NCI-H2107 (cell line): ENCODE measurements at places on chromosomes 1 and 21.

- DNase-seq, result no peak
Observed at GRCh38 chr1:32878183-32878582, 7.5 kb upstream of the FNDC5 start.

DNA sequence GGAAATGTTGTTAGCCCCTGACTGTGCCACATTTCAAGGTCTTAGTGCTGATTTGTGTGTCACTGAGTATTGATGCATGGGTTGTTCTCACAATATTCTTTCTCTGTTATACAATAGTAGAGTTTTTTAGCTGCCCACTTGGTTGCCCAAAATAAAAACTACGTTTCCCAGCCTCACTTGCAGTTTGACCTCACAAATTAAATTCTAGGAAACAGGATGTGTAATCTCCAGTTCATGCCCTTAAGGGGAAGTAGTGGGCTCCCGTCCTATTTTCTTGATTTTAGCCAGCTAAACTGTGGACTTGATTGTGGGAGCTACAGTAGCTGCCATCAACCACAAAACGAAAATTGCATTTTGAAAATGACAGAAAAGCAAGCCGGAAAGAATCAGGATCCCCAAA is 27.3 kb upstream of the LAMC1 start:
- no peak for DNase-seq

- no peak for DNase-seq
Observed at GRCh38 chr21:25638660-25639550, at the start of gene JAM2. TSS of gene JAM2 (plus strand) at chr21:25639258. CDS start at chr21:25639822, 564 bp downstream.

DNA sequence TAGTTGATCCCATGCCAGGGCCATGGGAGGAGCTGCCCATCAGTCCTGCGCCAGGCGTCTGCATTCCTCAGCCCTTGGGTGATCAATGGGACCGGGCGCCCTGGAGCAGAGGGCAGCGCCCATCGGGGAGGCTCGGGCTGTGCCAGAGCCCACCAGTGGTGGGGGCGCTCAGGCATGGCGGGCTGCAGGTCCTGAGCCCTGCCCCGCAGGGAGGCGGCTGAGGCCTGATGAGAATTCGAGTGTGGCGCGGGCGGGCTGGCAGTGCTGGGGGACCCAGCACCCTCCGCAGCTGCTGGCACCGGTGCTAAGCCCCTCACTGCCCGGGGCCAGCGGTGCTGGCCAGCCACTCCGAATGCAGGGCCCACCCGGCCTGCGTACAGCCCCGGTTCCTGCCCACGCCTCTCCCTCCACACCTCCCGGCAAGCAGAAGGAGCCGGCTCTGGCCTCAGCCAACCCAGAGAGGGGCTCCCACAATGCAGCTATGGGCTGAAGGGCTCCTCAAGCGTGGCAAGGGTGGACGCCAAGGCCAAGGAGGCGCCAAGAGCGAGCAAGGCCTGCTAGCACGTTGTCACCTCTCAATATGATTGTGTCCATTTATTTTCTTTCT is 238.1 kb upstream of the OLFM3 start:
- DNase-seq, result no peak

GRCh38 chr1:37845786-37846185 is 13.6 kb downstream of the MTF1 start:
- DNase-seq, result no peak

DNA sequence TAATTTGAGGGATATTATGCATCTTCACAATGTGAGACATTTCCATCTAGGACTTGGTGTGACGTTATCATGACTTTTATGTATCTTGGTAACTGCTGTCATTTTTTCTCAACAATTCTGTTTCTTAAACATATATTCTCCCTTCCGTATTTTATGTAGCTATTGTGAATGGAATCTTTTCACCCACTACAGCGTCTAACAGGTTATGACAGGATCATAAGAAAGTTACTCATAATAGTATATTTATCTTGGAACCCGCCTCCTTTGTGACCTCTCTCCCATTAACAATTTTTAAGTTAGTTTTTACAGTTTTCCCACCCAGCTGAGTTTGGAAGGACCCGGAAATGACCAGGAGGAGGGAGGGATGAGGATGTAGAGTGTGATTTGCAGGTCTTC is 6.8 kb upstream of the DMRTA2 start:
- no peak for DNase-seq

DNA sequence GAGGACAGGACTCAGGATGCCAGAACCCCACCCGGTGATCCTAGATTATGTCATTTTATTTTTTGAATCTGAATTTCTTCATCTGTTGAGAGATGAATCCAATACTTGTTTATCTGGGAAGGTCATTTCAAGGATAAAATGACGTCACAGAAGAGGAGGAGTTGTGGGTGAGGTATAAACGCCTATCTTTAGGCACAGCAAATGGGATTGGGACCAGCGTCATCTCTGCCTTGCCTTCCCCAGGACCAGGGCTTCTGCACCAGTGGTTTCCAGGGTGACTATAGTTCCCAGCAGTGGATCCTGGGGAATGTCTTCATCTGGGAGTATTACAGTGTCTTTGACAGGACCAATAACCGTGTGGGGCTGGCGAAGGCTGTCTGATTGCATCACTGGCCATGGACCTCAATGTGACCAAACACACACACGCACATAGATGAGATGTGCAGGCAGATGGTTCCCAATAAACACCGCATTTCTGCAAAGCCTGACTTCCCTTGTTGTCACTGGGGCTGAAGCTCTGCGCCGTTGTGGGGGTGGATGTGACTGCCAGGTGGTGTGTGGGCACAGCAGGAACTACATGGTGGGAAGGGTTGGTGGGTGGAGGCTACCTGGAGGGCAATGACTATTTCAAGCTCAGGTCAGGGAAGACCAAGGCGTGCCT is 28.1 kb downstream of the KCNA10 start:
- DNase-seq, result no peak

- DNase-seq, result no peak
Observed at GRCh38 chr1:11335417-11336056, 62.5 kb downstream of the UBIAD1 start.

DNA sequence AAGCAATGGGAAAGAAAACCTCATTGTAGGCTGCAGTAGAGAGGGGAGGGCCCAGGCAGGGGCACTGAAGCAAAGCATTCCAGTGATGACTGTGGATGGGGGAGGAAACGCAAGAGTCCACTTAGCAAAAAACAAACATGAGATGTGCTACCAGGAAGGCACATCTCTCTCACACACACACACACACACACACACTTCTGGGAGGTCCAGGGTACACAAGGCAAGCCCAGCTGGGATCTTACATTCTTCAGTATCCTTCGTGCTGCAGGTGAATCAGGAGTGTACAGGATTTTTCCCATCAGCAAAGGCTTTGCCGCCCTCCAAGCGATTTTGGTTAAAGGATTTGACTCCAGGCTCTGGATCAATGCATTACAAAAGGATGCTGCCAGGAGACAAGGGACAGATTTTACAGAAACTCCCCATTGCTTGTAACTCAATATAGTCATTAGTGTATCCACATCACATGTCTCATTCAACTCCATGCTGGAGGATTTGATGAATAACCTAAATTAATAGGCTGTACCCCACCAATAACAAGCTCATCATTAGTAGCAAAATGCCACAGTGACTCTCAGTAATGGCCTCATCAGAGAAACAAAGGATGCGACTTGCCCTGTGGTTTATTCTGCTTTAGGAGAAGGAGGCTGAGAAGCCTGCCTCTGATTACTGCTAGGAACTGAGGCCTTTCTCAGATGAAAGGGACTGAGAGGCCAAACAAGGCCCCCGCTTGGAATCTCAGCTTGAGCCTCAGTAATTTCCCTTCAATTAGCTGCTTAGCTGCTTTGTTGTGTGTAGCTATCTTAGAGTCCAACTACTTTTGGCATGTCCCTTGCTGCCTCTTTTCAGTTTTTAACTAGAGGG is 41.6 kb downstream of the ABCA4 start:
- DNase-seq, result no peak

GRCh38 chr21:26072666-26073615 is 97.6 kb downstream of the APP start:
- DNase-seq, result no peak

- no peak for DNase-seq
Observed at GRCh38 chr1:236150311-236150955, 8.1 kb downstream of the GPR137B start.

GRCh38 chr1:59570524-59570923 is 244.2 kb upstream of the HOOK1 start:
- peak; percentile 37 for DNase-seq

GRCh38 chr1:22416555-22417454 is 34.8 kb upstream of the ZBTB40 start:
- DNase-seq, result peak; percentile 50

- DNase-seq, result no peak
Observed at GRCh38 chr1:178921499-178921898, 50.6 kb upstream of the ANGPTL1 start.

DNA sequence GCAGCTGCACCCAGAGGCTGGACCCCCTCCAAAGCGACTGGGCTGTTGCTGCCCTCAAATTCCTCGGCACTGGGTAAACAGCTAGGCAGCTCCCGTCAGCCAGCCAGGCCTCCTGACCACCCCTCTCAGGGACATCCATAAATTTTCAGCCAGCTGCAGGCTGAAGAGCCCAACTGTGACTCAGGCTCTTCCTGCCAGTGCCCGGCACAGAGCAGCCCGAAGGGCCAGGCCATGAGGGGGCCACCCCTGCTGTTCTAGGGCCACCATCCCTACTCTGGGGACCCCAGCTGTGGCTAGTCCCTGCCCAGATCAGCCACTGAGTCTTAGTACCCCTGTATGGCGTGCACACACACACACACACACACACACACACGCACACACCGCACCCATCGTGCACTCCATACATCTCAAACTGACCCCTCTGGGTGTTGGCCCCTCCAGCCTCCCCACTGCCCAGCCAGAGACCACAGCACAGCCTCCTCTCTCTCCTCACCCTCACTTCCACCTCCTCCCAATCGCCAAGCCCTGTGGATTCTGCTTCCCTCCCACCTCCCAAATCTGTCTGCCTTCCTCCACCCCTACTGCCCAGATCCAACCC is 6.2 kb upstream of the LAPTM5 start:
- no peak for DNase-seq

DNA sequence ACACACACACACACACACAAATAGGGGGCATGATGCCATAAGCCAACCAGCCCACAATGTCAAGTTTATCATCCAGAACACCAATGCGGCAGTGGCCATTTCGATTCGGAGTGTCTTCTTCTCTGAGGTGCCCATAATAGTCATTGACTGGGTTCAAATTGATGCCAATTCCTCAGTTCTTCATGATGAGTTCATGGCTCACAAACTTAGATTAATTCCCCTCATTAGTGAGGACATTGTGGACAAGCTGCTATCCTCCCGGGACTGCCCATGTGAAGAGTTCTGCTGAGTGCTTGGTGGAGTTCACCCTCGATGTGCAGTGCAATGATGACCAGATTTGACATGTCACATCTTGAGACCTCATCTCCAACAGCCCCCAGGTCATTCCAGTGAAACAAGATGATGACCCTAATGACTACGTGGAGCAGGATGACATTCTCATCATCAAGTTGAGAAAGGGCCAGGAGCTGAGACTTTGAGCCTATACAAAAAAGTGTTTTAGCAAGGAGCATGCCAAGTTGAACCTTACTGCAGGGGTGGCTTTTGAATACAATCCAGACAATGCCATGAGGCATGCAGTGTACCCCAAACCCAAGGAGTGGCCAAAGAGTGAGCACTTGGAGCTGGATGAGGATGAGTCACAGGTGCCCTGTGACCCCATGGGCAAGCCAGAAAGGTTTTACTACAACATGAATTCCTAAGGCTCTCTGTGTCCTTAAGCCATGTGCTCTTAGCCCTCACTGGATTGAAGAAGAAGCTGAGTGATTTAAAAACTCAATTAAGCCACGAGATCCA is 211.6 kb upstream of the SAMSN1 start:
- DNase-seq, result no peak

DNA sequence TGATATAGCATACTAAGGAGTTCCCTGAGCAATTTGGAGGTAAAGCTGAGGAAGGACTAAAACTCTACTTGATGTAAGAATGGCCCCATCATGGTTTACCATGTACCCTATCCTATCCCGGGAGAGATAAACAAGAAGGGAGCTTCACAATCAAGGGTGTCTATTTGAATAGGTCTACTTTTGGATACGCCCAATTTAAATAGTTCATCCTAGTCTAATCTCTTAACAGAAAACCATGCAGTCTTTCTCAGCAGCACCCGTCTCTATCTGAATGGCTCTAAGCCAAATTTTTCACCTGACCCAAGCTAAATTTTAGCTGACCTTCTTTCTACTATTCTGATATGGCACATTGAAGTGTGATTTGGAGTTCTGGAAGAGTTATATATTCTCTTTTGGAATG is 122.0 kb downstream of the TNNI3K start:
- DNase-seq, result no peak

DNA sequence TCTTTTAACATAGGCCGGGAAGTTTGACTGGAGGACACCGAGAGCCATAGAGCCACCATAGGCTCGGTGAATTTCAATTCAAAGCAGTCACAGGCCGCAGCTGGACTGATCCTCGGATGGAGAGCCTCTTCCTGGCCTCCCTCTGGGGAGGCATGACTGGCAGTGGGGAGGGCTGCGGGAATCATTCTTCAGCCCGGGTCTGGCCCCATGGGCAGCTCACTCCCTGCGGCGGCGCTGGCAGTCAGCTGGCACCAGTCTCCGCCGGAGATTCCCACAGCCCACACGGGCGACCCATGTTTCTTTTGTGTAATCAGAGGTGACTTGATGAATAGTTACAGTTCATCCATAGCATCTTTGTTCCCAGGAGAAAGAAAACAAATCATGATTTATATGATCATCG is 10.6 kb downstream of the ESPN start:
- DNase-seq, result no peak

- no peak for DNase-seq
Observed at GRCh38 chr1:32895325-32896215, 5.6 kb downstream of the TMEM54 start.

DNA sequence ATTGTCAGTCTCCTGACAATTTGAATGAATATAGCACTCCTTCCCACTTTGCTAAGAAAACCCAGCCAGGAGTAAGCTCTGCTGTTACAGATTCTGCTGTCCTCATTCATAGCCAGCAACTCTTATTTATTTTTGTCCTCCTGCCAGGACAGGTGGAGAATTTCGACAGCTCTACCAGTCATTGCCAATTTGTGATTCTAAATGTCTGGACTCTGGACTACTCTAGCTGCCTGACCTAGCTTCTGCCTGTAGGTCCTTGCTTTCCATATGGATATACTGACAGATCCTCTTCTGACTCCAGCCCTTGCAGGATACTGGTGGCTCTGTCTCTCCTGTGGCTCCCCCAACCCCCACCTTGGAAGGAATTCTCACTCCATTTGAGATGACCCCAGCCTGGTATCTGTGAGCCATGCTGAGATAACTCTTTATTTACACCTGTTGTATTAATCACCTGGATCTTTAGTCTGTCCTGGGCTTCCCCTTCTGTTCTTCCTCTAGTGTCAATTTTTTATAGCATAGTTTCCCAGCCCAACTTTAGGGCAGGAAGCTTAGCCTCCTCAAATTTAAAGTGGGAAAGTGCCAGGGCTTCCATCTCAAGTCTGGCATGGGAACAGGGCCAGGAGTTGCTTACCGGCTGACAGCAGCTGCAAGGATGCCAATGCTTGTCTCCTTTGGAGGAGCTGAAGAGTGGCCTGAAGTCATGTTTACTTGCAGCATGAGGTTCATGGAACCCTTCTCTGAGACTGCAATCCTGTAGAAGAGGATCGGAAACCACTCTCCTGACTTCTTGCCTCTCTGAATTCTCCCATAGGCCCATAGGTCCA is 6.7 kb downstream of the PM20D1 start:
- no peak for DNase-seq
